ENCODE measurements at places on chromosomes 2 and 18.

DNA sequence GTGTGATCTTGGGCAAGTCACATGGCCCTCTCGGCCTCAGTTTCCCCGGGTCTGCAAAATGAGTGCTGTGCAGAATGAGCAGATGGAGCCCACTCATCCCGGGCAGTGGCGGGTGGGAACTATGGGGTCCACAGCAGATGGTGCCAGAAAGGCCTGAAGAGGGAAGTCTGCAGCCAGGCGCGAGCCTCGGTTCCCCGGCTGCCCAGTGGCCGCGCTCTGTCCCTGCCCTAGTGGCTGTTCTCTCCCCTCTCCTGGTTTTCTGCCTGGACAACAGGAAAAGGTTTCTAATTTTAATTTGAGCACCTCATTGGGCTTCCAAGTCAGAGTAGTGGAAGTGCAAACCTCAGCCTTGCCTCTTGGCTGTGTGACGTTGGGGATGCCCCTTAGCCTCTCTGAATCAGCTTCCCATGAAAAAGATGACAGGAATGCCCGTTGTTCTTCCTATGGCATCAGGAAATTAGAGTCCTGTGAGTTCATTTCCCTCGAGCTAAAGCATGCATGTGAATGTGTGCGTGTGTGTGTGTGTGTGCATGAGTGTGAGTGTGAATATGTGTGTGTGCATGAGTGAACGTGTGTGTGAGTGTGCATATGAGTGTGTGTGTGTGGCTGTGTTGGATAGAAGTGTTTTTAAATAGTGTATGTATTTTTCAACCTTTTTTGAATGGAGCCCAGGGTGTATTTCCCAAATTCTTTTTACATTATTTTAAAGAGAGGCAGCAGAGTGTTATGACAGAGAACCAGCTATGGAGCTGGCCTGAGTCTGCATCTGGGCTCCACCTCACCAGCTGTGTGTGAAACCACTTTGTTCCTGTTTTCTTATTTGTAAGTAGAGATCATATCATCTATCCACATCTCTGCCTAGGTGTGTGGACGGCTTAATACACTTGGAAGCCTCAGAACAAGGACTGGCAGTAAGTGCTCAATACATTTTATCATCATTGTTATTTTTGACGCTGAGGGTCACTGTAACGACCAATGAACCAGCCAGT, 41.3 kb downstream of the RRM2 start:
- DNase-seq = no peak
- H3K4me1 ChIP-seq = no peaks in the 10 kb centered on the region
- H3K27ac ChIP-seq = no peak overlapping the region
- no peaks in the 10 kb centered on the region for H3K36me3 ChIP-seq

- DNase-seq = no peak
- no peak overlapping the region for H3K27ac ChIP-seq
- peaks cover 6% of the 10 kb centered on the region for H3K4me1 ChIP-seq
- H3K27me3 ChIP-seq = no peaks in the 10 kb centered on the region
- H3K36me3 ChIP-seq = no peaks in the 10 kb centered on the region
These were observed 20.6 kb upstream of the HAAO start for GRCh38 chr2:42812899-42813479.

- H3K27ac ChIP-seq = no peak overlapping the region
- peak; percentile 36 for DNase-seq
- no peaks in the 10 kb centered on the region for H3K36me3 ChIP-seq
These were observed 86.8 kb downstream of the FMNL2 start for GRCh38 chr2:152421521-152422370.

DNA sequence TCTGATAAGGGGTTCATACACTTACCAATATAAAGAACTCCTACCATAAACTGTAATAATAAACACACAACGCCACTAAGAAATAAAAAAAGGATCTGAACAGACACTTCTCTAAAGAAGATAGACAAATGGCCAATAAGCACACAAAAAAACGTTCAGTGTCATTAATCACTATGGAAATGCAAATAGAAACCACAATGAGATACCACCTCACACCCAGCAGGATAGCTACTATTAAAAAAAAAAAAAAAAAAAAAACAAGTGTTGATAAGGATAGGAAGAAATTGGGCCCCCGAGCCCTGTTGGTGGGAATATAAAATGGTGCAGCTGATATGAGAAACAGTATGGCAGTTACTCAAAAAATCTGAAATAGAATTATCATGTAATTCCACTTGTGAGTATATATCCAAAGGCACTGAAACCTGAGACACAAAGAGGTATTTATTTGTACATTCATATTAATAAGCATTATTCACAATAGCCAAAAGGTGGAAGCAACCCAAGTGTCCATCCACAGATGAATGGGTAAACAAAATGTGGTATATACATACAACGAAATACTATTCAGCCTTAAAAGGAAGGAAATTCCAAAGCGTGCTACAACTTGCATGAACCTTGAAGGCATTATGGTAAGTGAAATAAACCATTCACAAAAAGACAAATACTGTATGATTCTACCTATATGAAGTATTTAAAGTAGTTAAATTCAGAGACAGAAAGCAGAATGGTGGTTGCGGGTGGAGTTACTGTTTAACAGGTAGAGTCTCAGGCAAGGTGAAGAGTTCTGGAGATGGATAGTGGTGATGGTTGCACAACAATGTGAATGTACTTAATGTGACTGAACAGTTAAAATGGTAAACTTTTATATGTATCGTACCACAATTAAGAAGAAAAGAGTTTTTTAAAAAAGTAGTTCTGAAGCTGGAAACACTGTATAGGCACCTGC, 17.9 kb downstream of the REV1 start:
- H3K27ac ChIP-seq = no peak overlapping the region
- no peaks in the 10 kb centered on the region for H3K36me3 ChIP-seq
- H3K4me3 ChIP-seq = no peak overlapping the region
- H3K4me1 ChIP-seq = peaks cover 20% of the 10 kb centered on the region
- H3K27me3 ChIP-seq = no peaks in the 10 kb centered on the region

DNA sequence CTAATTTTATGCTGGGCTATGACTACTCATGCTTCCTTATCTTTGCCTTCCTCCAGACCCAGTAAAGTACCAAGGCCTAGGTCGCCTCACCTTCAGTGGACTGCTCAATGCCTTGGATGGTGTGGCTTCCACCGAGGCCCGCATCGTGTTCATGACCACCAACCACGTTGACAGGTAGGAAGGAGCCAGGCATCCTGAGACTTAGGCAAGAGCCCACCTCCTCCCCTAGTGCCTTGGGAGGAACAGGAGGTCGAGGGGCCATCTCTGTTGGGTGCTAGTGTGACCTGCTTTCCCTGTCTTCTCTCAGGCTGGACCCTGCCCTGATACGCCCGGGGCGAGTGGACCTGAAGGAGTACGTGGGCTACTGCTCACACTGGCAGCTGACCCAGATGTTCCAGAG, 3.3 kb downstream of the BCS1L start:
- no peaks in the 10 kb centered on the region for H3K27me3 ChIP-seq
- H3K36me3 ChIP-seq = peaks cover 47% of the 10 kb centered on the region
- peaks cover 19% of the 10 kb centered on the region for H3K4me1 ChIP-seq
- DNase-seq = no peak

GRCh38 chr2:86628091-86628522, 4.4 kb upstream of the RNF103 start:
- no peak overlapping the region for H3K27ac ChIP-seq
- peaks cover 6% of the 10 kb centered on the region for H3K4me1 ChIP-seq
- no peak for DNase-seq
- H3K27me3 ChIP-seq = no peaks in the 10 kb centered on the region
- no peaks in the 10 kb centered on the region for H3K36me3 ChIP-seq
- H3K4me3 ChIP-seq = no peak overlapping the region

- H3K27ac ChIP-seq = no peak overlapping the region
- H3K4me3 ChIP-seq = no peak overlapping the region
- H3K27me3 ChIP-seq = no peaks in the 10 kb centered on the region
- H3K4me1 ChIP-seq = no peaks in the 10 kb centered on the region
- H3K36me3 ChIP-seq = no peaks in the 10 kb centered on the region
These were observed 690.4 kb upstream of the NRXN1 start for GRCh38 chr2:51722311-51722710.

DNA sequence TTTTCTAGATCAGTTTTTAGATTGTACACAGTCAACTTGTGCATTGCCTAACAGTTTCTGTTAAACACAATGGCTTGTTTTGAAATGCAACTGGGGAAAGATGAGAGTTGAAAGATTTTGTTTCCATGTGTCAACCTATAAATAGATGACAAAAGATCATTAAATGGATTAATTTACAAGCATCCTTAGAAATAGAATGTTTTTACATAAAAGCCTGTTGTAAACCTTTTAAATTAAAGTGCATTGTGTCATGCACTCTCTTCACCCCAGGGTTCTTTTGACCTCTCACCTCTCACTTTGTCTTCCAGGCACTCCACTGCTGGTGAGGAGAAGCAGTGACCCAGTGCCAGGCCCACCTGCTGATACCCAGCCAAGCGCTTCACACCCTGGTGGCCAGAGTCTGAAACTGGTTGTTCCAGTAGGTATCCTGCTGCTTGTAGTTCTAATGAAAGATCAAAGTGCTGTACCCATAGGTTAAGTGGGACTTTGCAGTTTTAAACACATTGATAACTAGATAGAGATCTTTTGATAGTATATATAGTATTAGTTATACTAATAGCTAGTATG, 502.1 kb downstream of the PARD3B start:
- no peaks in the 10 kb centered on the region for H3K27me3 ChIP-seq
- H3K27ac ChIP-seq = no peak overlapping the region
- no peaks in the 10 kb centered on the region for H3K36me3 ChIP-seq
- H3K4me1 ChIP-seq = no peaks in the 10 kb centered on the region
- H3K4me3 ChIP-seq = no peak overlapping the region

DNA sequence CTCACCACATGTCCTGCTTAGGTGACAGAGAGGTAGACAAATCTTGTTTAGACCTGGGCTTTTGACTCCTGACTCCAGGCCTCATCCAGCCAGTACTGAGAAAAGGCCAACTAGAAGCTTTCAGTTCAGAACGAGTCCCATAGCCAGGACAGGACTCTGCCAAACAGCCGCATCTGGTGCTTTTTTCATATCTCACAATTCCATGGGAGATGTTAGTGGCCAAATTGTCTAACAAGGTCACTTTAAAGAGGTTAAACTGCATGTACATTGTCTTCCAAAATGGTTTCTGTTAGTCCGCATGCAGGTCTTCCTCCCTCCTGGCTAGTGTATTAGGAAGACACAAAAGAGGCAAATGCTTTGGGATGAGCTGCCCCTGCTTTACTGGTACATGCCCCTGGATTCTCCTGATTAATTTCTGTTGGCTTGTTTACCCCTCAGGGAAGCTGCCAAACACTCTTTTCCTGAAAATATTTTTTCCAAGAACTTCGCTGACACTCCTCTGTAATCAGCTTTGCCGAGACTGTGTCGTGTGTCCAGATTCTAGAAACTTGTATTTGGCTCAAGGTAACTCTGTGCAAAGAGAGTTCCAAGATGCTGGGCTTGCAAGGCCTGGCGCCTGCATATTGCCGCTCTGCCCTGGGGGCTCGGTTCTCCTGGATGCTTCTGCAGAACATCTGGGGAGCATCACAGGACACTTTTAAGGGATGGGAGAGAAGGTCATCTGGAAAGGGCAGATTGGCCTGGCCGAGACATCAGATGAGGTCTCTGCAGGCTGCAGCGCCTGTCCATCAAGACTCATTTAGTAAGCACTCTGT, 209.2 kb upstream of the APCDD1 start:
- no peak overlapping the region for H3K27ac ChIP-seq
- no peaks in the 10 kb centered on the region for H3K36me3 ChIP-seq
- no peak overlapping the region for H3K4me3 ChIP-seq
- H3K4me1 ChIP-seq = peaks cover 21% of the 10 kb centered on the region
- no peak for DNase-seq

DNA sequence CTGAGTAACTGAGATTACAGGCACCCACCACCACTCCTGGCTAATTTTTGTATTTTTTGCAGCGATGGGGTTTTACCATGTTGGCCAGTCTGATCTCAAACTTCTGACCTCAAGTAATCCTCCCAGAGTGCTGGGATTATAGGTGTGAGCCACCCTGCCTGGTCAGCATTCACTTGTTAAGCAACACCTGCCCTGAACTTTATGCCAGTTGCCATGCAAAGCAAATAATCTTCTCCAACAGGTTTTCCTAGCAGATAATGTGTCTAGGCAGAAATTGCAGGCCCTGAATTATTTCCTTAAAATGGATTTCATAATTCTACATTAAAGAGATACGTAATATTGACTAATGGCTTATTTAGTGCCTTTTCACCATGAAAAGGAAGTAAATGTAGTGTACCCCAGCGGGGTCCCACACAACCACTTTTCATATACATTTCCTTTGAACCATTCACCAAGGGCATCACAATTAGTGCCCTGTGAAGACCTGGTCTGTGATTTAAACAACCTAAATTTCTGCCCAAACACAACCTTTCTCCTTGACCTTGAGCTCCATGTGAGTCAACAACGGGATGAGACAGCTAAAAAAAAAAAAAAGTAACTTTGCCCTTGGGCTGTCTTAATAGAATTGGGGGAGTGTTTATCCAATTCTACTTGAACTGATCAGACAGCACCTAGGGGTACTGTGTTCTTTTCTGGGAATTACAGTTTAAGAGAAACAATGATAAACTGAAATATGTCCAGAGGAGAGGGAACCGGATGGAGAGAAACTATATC, 41.6 kb downstream of the EEF1B2 start:
- no peaks in the 10 kb centered on the region for H3K27me3 ChIP-seq
- no peak overlapping the region for H3K4me3 ChIP-seq
- H3K27ac ChIP-seq = no peak overlapping the region
- no peaks in the 10 kb centered on the region for H3K4me1 ChIP-seq
- no peaks in the 10 kb centered on the region for H3K36me3 ChIP-seq
- DNase-seq = no peak

DNA sequence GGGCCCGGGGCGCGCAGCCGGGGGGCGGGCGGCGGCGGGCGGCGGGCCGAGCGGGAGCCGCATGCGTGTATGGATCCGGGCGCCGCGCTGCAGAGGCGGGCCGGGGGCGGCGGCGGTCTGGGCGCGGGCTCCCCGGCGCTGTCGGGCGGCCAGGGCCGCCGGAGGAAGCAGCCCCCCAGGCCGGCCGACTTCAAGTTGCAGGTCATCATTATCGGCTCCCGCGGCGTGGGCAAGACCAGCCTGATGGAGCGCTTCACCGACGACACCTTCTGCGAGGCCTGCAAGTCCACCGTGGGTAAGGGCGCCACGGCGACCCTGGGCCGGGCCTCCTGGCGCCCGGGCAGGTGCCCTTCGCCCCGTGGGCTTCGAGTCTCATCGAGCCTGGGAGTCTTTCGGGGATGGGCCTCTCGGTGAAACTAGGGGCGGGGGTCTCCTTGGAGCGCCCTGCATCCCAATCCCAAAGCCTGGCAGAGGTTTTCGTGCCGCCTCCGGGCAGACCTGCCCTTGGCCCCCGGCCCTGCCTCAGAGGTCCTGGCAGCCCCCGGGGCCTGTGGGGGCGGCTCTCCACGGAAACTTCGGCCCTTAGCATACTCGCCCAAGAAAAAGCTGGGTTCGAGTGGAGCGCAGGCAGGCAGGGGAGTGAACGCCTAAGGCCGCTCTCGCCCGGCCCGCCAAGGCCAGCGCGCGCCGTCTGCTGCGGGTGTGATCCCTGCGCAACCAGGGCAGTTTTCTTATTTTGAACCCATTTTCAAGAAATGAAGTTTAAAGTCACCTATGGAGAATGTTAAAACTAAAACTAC, 622 bp downstream of the RAB12 start:
- no peak for DNase-seq
- H3K4me1 ChIP-seq = peaks cover 27% of the 10 kb centered on the region
- peak overlapping the region; percentile 96 for H3K4me3 ChIP-seq
- no peaks in the 10 kb centered on the region for H3K27me3 ChIP-seq

All from thoracic aorta (tissue), 2 donors.